ENCODE measurements at places on chromosomes 2 and 18.

DNA sequence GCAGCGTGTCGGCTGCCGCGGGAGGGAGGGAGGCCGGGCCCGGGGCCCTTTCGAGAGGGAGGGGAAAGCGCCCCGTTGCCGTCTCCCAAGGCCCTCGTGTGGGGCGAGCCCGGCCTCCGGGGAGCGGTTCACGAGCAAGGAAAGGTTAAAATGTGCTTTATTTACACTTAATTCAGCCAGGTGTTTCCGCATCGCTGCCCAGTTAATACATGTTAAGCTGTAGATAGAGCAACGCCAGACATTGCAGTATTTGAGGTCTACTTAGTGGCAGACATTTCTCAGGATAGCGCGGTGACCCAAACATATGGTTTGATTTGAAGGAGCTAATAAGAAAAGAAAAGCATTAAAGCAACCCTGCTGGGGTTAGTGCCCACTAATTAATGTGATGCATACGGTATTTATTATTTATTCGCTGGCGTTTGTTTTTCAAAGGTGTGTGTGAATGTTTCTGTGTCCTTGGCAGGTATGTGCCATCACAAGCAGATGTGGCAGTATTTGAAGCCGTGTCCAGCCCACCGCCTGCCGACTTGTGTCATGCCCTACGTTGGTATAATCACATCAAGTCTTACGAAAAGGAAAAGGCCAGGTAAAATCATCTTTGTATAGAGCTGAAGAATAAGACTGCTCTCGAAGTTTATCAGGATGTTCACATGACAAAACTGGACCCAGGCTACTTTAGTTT is 571 bp downstream of the EEF1B2 start:
- no peak for DNase-seq

GRCh38 chr2:122692400-122693083 is 937.1 kb downstream of the TSN start:
- DNase-seq: no peak

GRCh38 chr2:150292807-150293206 is 194.7 kb downstream of the RND3 start:
- DNase-seq: no peak

DNA sequence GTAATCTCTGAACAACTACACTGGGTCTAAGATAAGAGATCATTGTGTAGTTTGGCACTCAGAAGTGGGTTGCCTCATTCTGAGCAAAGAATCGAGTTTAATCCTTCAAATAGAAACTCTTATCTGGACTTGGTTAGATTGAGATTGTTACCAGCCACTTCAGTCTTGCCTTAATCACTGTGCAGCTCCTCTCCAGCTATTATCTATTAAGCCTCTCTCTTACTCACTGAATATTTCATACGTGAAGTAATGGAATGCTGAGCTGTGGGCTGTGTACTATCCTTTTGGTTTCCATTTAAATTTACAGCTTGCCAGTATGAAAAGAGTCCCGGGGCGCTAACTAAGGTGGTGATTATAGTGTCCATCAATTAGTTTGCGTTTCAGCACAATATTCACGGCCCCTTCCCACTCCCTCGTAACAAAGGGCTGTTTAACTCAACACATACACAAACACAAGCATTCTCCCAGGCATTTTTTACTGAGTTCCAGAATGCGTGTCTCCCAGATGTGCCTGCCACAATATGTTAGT is 65.7 kb upstream of the NCKAP5 start:
- DNase-seq: no peak

DNA sequence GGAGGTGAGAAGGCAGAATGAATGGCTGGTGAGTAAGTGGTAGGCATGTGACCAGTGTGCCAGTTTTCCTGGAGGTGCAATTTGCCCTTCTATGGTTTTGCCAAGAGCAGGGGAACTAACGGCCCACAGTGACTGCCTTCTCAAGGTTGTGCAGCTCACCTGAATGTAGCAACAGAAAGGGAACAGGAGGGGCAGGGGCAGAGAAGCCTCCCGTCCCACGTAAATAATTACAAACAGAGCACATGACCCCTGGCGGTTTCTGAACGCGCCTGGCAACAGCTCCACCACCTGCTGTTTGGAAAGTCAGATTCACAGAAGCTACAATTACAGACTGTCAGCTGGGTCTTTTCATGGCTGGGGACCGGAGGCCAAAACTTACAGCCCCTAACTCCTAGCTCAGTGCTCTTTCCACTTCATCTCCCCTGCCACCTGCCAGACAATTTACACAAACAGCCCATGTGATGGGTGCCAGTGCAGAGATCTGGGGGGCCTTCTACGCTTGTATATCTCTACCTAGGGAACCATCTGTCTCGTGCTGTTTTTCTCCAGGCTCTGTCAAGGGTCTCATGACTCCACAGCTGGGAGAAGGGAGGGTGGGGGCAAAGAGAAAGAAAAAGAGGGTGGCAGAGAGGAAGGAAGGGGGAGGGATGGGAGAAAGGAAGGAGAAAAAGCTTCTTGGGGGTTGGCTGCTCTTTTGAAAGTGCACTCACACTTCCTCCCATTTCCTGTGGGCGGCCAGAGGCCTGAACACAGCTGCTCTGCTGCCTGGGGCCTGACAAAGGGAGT is 69.6 kb downstream of the POLR1A start:
- DNase-seq: peak; percentile 40

DNA sequence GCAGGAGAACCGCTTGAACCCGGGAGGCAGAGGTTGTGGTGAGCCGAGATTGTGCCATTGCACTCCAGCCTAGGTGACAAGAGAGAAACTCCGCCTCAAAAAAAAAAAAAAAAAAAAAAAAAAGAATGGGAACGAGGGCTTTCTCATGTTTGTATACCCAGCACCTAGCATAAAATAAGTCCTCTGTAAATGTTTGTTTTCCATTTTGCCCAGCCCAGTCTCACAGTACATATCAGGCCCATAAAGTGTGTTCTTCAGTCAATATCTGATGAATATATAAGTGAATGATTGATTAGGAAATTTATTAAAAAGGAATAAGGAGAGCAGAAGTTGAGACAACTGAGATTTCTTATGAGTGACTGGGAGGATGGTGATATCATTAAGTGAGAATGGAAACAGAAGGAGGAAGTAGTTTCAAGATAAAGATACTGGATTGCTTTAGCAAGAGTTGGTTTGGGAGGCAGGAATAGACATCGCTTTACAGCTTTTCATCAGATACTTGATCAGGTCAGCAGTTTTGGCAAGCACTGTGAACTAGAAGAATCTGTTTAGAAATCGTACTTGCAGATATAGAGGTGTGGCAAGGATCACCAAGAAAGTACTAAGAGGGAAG is 327.5 kb downstream of the KIAA1328 start:
- DNase-seq: no peak

GRCh38 chr2:236618370-236618769 is 48.7 kb downstream of the ACKR3 start:
- no peak for DNase-seq

DNA sequence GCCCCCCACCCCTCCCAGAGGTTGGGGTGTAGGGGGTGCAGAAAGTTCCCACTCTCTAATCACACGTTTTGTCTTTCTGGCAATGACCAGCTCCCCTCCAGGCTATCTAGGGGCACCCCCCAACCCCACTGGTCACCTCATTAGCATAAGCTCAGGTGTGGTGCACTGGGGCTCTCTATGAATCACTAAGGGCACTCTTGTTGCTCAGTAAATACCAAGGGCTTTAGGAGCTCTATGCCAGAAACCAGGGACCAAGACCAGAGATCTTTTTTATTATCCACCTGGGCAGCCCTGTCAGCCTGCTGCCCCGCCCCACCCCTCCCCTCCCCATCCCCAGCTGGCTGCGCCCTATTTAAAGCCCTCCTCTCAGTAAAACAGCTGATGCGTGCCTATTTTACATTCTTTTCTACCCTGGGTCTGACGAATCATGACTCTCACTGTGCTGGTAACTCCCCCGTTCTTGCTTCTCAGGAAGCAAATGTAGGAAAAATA is 24.3 kb downstream of the NCK2 start:
- no peak for DNase-seq

DNA sequence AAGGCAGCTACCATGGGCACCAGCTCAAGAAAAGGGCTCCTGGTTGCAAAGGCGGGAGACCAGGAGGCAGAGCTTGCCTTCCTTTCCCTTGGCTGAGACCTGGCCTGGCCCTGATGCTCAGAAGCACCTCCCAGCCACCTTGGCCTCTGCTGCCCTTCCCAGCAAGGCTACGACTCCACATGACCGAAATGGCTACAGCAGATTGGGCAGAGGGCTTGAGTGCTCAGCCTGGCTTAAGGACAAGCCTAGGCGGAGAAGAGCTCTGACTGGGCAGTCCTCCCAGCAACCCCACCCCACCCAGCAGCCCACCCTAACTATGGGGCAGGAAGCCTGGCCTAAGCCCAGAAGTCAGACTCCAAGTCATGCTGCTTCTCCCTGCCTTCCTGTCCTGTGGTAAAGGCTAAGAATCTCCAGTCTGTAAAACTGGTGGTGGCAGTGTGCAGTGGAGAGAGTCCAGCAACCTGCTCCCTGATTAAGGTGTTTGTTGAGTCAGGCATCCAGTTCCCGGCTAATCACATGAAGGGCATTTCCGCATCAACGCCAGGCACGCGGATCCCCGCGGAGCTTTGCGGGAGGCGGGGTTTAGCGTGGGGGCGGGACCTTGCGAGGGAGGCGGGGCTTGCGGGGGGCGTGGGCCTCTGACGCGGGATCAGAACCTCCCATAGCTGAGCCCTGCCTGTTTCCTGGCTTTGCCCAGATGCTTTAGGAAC is 256.0 kb downstream of the BCL11A start:
- DNase-seq: no peak

GRCh38 chr2:199662255-199662654 is 188.7 kb downstream of the FTCDNL1 start:
- no peak for DNase-seq

DNA sequence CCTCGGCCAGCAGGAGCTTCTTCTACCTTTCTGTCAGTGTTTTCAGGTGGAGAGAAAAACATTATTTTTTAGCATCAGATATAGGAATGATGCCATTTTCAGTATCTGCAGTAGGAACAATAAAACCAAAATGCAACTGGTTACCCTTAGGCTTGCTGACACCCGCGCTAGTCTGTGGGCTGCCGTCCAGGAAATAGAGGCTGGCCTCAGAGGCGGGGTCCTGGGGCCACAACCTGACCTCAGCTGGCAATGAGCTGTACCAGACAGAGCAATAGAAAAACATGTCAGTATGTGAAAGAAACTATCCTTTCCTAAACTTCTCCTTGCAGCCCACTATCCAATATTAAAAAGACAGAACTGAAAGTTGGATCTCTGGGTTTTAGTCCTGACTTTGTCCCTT is 4.6 kb upstream of the ST6GAL2 start:
- no peak for DNase-seq

GRCh38 chr18:38174594-38174993 is 609.0 kb upstream of the CELF4 start:
- no peak for DNase-seq

DNA sequence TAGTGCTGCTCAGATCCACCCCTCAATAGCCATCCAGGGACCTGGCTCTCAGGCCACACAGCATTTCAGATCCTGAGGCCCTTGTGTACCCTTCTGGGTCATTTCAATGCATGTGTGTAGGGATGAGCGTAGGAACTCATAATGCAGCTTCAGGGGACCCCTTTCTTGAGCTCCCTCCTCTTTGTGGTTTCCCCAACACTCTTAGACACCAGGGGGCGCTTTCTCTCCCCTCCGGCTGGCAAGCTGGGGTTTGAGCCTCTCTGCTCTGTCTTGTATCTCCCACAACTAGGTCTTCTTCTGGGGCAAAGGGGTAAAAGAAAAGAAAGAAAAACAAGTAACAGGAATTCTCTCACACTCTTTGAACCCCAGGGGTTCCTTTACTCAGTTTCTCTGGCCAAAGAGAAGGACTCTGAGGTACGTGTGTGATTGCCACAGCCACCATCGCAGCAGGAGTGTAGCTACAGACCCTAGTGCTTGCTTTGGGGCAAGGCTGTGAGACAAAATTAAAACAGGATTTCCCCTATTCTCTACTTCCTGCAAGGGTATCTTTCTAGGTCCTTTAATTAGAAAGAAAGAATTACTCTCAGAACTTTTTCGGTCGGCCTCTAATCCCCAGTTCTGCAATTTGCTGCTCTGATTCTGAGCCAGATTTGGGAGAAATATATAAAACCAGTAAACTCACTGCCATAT is 38.0 kb downstream of the CABYR start:
- no peak for DNase-seq

- no peak for DNase-seq
Observed at GRCh38 chr2:12504443-12504842, 212.3 kb upstream of the TRIB2 start.

Data from stimulated activated CD4-positive, alpha-beta T cell treated with anti-CD3 and anti-CD28 coated beads, Interleukin-15, amount 100 ng/mL, for 1 hour (primary cell).